ENCODE measurements at places on chromosomes 3 and 15. TPM values are rescaled to one million over a fixed set of nuclear protein-coding genes. Genes with fewer than 3 reads are reported as not detected.

The ZNF662 gene
- 0.30 TPM for total RNA-seq

The ADAMTS17 gene
- 5.1 TPM for total RNA-seq

The GLDN gene
- not detected for total RNA-seq

The NOX5 gene
- total RNA-seq = not detected

The GALNT15 gene
- 0.69 TPM for total RNA-seq

The ST8SIA2 gene
- total RNA-seq = 6.4 TPM

The HESX1 gene
- not detected for total RNA-seq

The SLC24A5 gene
- total RNA-seq = not detected

The TICRR gene
- 10.0 TPM for total RNA-seq

The SYNPR gene
- total RNA-seq = not detected
